Esophagus squamous epithelium (tissue), 5 donors: ENCODE measurements at places on chromosomes 12 and 14. TPM values are rescaled to one million over a fixed set of nuclear protein-coding genes. Genes with fewer than 3 reads are reported as not detected.

- no peak for DNase-seq
Observed at GRCh38 chr12:54221402-54221984, 32.7 kb upstream of the SMUG1 start.

GRCh38 chr12:31578632-31579031 is 12.3 kb downstream of the DENND5B start:
- no peak for DNase-seq

GRCh38 chr12:4015225-4016091 is 142.3 kb upstream of the PARP11 start:
- DNase-seq, result no peak

DNA sequence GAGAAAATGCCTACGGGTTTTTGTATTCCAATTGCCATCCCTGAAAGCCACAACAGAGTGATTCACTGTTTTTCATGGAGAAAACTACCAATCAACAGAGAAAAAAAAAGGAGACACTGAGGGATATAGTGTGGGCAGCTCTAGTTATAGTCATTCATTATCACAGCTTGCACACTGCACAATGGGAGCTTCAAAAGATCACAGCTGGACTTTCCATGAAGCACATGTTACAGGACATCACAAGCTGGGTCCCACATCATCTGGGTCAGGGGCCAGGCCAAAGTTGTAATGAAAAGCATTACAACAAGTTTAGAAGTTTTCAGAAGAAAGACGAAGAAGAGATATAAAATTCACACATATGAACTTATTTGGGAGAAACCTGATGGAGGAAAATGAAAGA is 41.5 kb downstream of the RERG start:
- no peak for DNase-seq

DNA sequence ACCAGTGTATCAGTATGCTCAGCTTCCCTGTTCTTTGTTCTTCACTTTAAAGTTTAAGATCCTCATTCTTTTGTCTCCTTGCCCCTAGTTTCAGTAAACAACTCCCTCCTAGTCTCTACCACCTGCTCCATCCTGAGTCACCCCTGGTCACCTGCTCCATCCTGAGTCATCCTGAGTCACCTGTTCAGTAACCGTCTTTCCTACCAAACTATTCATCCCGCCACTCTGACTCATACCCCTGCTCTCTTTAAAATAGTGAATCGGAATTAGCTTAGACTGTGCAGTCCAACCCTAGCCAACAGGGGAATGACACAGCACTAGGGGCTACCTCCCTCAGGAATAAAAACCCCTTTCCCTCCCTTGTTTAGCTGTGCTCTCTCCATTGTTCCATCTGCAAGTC is 888.1 kb upstream of the MDGA2 start:
- no peak for DNase-seq

DNA sequence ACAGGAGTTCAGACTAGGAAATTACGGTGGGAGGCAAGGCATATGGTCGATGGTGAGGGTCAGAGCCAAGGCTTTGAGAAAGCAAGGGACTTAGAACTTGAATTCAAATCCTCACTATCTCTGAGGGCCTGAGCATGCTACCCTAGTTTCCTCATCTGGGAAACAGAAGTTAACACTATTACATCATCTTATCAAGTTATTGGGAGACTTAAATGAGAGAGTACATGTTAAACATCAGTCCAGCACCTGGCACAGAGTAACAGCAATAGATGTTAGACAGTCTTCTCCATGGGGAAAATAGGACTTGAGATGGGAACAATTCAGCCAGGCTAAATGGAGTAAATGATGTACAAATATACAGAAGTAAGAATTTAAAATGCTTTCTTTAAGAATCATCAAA is 38.5 kb downstream of the SLC38A1 start:
- no peak for DNase-seq

DNA sequence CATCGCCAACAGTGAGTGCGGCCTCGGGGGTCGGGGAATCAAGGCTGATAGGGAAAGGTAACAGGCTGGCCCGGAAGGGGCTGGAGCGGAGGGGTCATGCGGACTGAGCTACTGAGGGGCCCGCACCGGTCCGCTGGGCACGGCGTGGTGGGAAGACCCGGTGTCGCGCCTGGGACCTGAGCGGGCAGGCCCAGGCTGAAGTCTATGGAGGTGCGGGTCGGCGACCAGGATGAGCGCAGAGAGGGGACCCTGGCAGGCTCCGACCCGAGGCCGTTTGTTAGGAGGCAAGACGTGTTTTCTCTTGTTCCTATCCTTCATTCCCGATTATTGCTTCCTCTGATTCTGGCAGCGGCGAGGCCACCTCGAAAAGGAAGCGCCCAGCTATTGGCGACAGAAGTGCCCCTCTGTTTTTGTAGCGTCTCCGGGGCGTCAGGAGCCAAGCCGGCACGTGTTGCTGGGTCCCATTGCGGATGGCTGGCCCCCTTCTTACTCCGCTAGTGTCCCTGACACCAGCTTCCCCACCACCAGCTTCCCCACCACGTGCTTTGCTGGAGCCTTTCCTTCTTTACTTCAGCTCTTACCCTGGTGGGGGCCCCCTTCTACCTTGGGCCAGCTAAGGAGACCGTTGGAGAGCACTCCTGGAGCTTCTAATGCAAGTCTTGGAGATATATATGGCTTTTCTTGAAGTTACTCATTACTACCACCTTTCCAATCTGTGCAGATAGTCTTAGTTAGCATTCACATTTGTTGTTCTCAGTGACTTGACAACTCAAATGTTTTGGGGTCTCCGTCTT is 653 bp downstream of the PA2G4 start:
- DNase-seq, result no peak

- no peak for DNase-seq
Observed at GRCh38 chr12:2341051-2341751, 288.4 kb downstream of the CACNA1C start.

GRCh38 chr12:76504606-76505005 is 55.0 kb downstream of the OSBPL8 start:
- no peak for DNase-seq

The CPNE6 gene
- not detected for total RNA-seq

The TOMM20L gene
- not detected for total RNA-seq

The IAPP gene
- total RNA-seq, result not detected

The TROAP gene
- 17.5 TPM for total RNA-seq

The BEST3 gene
- total RNA-seq, result not detected

The DEGS2 gene
- total RNA-seq, result 24.3 TPM

The MYH6 gene
- not detected for total RNA-seq

The GON7 gene
- 10.4 TPM for total RNA-seq

The ALG10 gene
- total RNA-seq, result 6.9 TPM
